ENCODE measurements at places on chromosomes 4 and X. TPM values are rescaled to one million over a fixed set of nuclear protein-coding genes. Genes with fewer than 3 reads are reported as not detected.

- H3K27ac ChIP-seq = no peak overlapping the region
- H3K36me3 ChIP-seq = peaks cover 9% of the 10 kb centered on the region
- H3K4me1 ChIP-seq = peaks cover 13% of the 10 kb centered on the region
- no peaks in the 10 kb centered on the region for H3K27me3 ChIP-seq
- DNase-seq = no peak
Measured at GRCh38 chr4:147927377-147928137, 195.7 kb downstream of the ARHGAP10 start.

The PPM1K gene
- 91.1 TPM for total RNA-seq

- DNase-seq = no peak
- no peak overlapping the region for H3K4me3 ChIP-seq
- H3K27me3 ChIP-seq = peaks cover 51% of the 10 kb centered on the region
- H3K4me1 ChIP-seq = no peaks in the 10 kb centered on the region
Measured at GRCh38 chr4:6242271-6243029, 27.2 kb upstream of the WFS1 start.

- H3K36me3 ChIP-seq = no peaks in the 10 kb centered on the region
- no peaks in the 10 kb centered on the region for H3K4me1 ChIP-seq
- no peak overlapping the region for H3K4me3 ChIP-seq
- DNase-seq = no peak
- no peaks in the 10 kb centered on the region for H3K27me3 ChIP-seq
Measured at GRCh38 chr4:176708771-176709311, 83.9 kb downstream of the VEGFC start.

DNA sequence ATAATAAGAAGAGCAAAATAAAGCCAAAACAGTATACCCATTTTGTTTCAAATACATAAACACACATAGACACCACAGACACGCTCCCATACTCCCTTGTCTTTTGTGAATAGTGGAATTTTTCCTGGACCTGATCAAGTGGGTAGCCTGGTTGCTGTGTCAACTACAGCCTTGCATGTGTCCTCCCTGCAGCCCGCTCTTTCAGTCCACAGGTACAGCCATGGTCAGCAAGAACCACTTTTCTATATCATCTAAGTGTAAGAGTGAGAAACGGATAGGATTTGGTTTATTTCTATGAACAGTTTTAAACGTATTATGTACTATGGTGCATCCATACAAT is 9.8 kb downstream of the PWWP3B start:
- DNase-seq = no peak
- peaks cover 2% of the 10 kb centered on the region for H3K36me3 ChIP-seq
- H3K4me3 ChIP-seq = no peak overlapping the region
- no peak overlapping the region for H3K27ac ChIP-seq
- no peaks in the 10 kb centered on the region for H3K4me1 ChIP-seq

DNA sequence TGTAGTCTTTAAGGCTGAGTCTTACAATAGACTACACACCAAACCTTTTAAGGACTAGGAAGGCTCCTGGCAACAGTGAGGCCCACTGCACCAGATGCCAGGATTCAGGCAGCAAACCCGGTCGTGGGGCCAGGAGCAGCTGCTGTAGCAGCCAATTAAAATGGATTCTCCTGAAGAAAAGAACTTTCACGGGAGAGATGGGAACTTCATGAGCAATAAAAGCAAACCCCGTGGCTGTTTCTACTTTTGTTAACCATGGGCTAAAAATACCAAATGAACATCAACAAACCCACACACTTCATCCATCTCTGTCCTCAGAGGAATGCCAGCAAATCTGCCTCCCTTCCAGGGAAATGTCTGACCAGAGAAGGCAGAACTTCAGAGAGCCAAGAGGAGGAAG is 101.4 kb downstream of the BTC start:
- peaks cover 40% of the 10 kb centered on the region for H3K27me3 ChIP-seq
- no peak for DNase-seq
- H3K4me1 ChIP-seq = no peaks in the 10 kb centered on the region
- no peaks in the 10 kb centered on the region for H3K36me3 ChIP-seq

- H3K4me3 ChIP-seq = no peak overlapping the region
- peak overlapping the region; percentile 56 for H3K27ac ChIP-seq
Measured at GRCh38 chr4:98586291-98586961, 72.0 kb downstream of the TSPAN5 start.

DNA sequence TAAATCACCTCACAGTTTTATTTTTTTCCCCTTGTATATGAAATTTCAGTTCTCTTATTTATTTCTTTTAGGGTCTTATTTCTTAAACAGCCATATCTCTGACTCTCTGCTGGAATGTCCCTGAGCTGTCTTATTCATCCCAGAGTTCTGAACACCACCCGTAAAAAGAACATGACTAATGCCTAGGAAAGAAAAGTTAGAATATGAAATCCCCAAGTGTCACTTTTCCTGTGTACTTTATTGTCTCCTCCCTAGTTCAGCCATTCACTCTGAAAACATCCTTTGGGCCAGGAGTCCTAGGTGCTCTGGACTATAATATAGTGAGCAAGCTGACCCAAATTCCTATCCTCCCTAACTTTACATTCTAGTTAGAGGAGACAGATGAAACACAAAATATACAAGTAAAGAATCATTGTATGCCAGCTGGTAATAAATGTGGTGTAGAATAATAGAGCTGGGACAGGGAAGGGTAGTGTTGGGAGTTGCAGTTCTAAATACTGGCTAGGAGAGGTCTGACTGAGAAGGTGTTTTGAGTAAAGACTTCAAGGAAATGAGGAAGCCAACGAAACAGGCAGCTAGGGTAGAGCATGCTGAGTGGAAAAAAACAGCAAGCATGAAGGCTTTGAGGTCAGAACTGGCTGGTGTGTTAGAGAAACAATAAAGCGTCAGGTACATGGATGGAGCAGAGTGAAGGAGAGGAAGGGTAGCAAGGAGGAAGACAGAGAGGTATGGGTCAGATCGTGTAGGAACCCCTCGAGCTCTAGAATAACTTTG is 40.6 kb upstream of the FTHL17 start:
- peaks cover 5% of the 10 kb centered on the region for H3K27me3 ChIP-seq
- no peak overlapping the region for H3K4me3 ChIP-seq
- no peaks in the 10 kb centered on the region for H3K4me1 ChIP-seq
- H3K27ac ChIP-seq = no peak overlapping the region

- H3K27me3 ChIP-seq = no peaks in the 10 kb centered on the region
- H3K36me3 ChIP-seq = no peaks in the 10 kb centered on the region
- H3K4me3 ChIP-seq = peak overlapping the region; percentile 96
- H3K4me1 ChIP-seq = peaks cover 15% of the 10 kb centered on the region
Measured at GRCh38 chrX:154457491-154458115, 478 bp upstream of the PLXNA3 start.

DNA sequence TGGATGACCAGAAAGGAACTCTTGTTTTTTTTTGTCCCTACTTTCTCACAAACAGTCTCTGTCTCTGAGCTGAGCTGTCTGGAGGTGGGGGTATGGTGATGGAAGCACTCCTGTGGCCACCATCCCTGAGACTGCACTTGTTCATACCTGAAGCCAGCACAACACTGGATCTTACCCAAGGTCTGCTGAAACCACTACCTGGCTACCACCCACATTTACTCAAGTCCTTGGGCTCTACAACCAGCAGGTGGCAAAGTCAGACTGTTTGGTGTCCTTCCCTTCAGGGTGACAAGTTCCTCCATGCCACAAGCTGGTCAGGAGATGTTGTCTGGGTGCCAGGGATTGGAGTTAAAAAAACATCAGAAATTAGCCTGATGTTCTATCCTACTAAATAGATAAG is 89.7 kb downstream of the NEXMIF start:
- no peak overlapping the region for H3K4me3 ChIP-seq

The NAT8L gene
- total RNA-seq = not detected

All from T-helper 17 cell (primary cell).